ENCODE measurements at places on chromosomes 16 and 17.

GRCh38 chr16:11593581-11593980 is 6.9 kb upstream of the LITAF start:
- DNase-seq: no peak

DNA sequence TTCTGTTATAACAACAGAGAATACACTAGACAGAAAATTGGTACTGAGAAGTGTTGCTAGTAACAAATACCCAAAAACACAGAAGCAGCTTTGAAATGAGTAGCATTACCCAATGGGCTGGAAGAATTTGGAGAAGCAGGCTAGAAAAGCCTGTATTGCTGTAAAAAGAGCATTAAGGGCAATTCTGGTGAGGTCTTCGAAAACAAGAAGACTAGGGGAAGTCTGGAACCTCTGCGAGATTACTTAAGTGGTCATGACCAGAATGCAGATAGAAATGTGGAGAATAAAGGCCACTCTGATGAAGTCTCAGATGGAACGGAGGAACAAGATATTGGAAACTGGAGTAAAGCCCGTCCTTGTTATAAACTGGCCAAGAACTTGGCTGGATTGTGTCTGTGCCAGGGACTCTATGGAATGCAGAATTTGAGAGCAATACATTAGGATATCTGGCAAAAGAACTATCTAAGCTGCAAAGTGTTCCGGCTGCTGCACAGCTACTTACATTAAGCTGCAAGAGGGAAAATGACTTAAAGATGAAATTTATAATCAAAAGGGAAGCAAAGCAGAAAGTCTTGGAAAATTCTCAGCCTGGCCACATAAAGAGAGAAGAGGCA is 44.9 kb upstream of the PEMT start:
- DNase-seq: no peak

GRCh38 chr17:77429969-77430752 is 289.4 kb downstream of the SEC14L1 start:
- peak; percentile 90 for DNase-seq

GRCh38 chr17:64686705-64687104 is 24.6 kb upstream of the SMURF2 start:
- no peak for DNase-seq

- peak; percentile 76 for DNase-seq
These were observed 22.7 kb downstream of the CYTH1 start for GRCh38 chr17:78759203-78759968.

GRCh38 chr16:28623172-28623711 is 13.4 kb upstream of the SULT1A1 start:
- peak; percentile 80 for DNase-seq

GRCh38 chr16:85312174-85312573 is 199.9 kb upstream of the CIBAR2 start:
- DNase-seq: no peak

- no peak for DNase-seq
These were observed 57.7 kb upstream of the RBFOX3 start for GRCh38 chr17:79668344-79669250.

GRCh38 chr17:76446449-76447231 is 6.3 kb downstream of the UBE2O start:
- DNase-seq: peak; percentile 26

DNA sequence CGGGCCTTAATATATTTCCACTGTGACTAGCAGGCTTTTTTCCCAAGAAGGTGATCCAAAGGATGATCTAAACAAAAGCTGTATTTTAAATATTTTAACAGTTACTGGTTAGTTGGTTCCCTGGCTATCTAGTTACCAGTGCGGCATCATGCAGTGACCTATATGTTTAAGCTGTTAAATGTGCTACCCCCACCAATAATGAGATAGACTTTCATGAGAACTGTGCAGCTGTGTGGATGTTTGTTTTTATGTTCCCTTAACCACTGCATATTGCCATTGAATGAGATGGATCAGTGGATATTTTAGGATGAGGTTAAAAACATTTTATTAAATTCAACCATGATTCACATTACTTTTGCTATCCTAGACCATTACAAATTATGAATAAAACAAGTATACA is 16.9 kb downstream of the ERN1 start:
- DNase-seq: no peak

- no peak for DNase-seq
These were observed 20.2 kb downstream of the CYTH1 start for GRCh38 chr17:78761789-78762406.

DNA sequence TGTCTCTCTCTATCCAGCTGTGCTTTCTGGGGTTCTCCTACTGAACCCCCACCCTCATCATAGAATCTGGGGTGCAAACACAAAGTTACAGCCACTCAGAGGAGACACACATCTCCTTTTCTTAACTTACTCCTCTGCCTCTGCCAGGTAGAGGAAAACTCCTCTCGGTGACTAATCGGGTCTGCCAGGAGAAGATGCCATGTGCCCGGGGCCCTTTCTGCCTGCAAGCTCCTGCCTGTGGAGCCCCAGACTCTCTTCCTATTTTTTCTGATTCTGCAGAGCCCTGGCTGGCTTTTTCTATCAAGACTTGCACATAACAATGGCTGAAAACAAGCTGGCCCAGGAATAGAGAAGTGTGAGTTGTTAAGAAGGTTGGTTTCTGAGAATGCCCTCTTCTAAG is 10.4 kb downstream of the SLC6A4 start:
- no peak for DNase-seq

DNA sequence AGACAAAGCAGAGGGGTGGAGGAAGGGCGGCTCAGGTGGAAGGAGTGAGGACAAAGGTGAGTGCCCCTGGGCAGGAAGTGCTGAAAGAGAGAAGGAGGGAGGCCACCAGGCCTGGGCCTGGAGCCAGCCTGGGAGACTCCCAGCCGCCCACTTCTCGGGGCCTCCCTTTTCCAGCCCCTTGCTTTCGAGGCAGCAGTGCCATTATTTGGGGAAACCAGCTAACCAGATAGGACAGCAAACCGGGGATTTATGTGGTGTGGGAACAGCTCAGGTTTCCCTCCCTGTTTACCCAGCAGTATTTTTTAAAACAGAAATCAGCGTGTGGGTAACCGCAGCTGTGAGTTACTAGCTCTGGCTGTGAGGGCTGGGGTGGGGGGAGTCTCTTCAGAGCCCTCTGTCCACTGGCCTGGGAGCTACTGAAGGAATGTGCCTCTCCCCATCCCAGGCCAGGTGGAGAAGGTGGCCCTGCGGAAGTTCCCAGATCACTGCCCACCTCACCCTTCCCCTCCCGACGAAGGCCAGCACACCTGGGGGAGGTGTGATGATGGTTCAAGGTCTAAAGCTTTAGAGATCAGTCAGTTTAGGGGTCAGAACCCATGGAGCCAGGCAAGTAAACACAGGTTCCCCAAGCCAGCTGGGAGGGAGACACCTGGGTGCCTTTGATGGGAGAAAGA is 8.4 kb upstream of the MEOX1 start:
- no peak for DNase-seq

- no peak for DNase-seq
These were observed 7.0 kb upstream of the CBFA2T3 start for GRCh38 chr16:88983771-88984687.

DNA sequence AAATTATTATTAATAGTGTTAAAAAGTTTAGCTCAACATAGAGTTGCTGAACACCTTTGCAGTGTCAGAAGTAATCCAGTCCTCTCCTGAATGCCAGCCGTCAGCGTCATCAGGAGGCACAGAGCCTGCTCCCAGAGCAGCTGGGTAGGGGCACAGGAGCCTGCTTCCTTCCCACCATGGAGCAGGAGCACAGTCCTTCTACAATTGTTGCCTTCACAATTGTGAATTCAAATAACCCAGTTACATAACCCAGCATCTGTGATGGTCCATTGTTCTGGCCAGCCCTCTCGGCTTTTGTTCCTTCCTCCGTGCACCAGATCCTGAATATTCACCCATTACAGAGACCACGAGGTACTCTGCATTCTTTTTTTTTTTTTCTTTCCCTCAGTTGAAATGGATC is 393.9 kb upstream of the MAF start:
- no peak for DNase-seq

DNA sequence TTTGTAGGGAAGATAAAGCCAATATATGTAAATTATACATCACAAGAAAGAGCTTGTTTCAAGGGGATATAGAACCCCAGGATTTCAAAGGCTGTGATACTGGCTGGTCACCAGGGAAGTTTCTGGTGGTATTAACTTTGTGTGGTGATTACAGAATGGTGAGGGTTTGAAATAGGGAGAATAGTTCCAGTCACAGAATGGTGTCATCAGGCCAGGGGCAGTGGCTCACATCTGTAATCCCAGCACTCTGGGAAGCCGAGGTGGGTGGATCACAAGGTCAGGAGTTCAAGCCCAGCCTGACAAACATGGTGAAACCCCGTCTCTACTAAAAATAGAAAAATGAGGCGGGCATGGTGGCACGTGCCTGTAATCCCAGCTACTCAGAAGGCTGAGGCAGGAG is 183.8 kb upstream of the XYLT1 start:
- no peak for DNase-seq

GRCh38 chr16:88289561-88289960 is 93.2 kb upstream of the ZNF469 start:
- no peak for DNase-seq

GRCh38 chr16:5064915-5065314 is 841 bp downstream of the C16orf89 start:
- DNase-seq: no peak

DNA sequence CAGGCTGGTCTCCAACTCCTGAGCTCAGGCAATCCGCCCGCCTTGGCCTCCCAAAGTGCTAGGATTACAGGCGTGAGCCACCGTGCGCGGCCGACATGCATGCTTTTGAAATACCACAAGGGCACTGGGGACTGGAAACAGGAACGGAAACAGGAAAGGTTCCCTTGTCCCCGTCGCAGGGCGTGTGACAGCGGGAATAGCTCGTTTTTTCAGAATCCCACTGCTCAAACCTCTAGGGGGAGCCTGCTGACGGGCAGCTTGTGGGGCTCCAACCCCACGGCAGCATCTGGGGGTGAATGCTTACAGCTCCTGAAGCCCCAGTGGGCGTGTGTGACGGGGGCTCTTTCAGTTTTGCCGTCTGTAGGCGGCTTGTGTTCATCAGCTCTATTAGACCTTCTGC is 18.8 kb upstream of the ASGR2 start:
- peak; percentile 54 for DNase-seq

DNA sequence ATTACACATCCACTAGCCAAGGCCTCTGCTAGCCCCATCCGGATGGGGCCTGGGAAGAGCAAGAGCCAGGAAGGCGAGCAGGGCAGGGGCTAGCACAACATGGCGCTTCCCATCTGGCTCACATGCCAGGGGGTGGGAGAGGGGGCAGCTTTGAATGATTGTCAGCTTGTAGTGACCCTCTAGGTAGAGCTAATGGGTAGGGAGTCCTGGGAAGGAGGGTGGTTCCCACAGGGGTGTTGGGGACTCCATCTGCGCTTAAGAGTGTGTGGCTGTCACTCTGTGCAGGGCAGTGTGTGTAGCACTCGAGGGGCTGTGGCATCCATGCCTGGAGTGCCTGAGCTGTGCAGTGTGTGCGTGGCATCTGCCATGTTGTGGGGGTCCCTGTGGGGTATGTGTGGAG is 24.5 kb downstream of the ARHGAP23 start:
- DNase-seq: no peak

DNA sequence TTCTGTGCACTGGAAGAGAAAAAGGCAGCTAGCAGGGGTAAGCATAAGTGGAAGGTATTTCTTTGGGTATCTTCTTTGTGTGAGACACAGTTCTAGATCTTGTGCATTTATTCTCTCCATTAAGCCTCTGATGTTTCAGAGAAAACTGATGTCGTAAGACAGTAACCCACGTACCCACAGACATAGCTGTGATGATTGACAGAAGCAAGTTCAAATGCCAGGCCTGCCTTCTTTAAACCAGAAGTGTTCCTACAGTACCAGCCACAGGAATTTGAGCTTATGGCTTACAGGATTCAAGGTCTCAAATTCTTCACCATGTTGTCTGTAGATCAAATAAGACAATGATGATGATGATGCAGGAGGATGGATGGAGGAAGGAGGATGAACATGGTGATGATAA is 161.4 kb upstream of the KCNJ16 start:
- DNase-seq: no peak

DNA sequence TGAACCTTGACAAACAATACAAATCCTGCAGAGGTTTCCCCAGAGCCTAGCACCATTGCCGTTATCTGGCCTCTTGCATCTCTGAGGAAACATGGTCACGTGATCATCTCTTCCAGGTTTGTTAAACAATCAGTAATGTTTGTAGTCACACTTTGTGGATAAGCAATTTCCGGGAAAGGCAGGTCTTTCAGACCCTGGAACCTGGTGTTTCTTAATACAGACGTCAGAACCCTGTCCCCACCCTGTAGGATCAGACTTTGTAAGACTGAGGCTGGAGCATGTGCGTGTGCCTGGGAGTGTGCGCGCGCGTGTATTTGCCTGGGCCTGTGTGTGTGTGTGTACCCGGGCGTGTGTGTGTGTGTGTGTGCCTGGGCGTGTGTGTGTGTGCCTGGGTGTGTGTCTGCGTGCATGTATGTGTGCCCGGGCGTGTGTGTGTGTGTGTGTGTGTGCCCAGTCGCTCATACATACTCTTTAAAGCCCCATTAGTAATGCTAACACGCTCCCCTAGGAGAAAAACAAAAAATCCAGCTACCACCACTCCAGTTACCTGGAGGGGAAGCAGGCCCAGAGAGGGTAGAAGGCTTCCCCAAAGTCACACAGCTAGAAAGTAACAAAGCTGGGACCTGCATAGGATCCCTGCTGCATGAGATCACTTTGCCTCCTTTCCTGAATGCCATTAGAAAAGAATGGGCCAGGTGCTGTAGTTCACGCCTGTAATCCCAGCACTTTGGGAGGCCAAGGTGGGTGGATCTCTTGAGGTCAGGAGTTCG is 5.3 kb downstream of the CTNS start:
- DNase-seq: no peak

DNA sequence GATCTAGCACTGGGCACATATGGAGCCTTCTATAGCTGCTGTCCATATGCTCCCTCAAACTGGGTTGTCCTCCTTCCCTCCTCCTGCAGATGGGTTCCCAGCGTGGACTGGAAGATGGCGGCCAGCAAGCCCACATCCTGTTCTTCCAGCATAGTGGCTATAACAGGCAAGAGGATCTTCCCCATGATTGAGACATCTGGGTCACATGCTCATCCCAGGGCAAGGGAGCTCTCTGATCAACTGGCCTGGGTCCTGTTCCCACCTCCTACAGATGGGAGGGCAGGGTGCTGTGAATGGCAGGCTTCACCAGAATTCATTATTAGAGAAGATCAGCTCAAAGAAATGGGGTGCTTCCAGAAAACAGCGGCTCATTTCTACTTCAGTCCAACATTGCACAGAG is 210.2 kb downstream of the PARN start:
- no peak for DNase-seq

- no peak for DNase-seq
These were observed 2.2 kb downstream of the CRYBA1 start for GRCh38 chr17:29248845-29249244.

GRCh38 chr17:28906276-28906675 is 3.4 kb upstream of the DHRS13 start:
- no peak for DNase-seq
